Occipital lobe (tissue), 3 donors: ENCODE measurements at places on chromosomes 1 and 21. TPM values are rescaled to one million over a fixed set of nuclear protein-coding genes. Genes with fewer than 3 reads are reported as not detected.

The TSPEAR gene
- not detected for total RNA-seq

The LCE1E gene
- total RNA-seq = not detected

The MAEL gene
- total RNA-seq = 1.4 TPM

The ARHGEF19 gene
- total RNA-seq = 0.16 TPM

The OR2T6 gene
- 0.31 TPM for total RNA-seq

The KCNJ9 gene
- total RNA-seq = 14.7 TPM

The NMNAT2 gene
- total RNA-seq = 41.5 TPM

The GNG12 gene
- 29.9 TPM for total RNA-seq

The CSMD2 gene
- 38.4 TPM for total RNA-seq

The IL19 gene
- not detected for total RNA-seq

The TMEM79 gene
- total RNA-seq = 0.78 TPM

The OBSCN gene
- 42.4 TPM for total RNA-seq

The LCE6A gene
- not detected for total RNA-seq
